Nephron progenitor cell (in vitro differentiated cells): ENCODE measurements at places on chromosomes 6 and 20.

DNA sequence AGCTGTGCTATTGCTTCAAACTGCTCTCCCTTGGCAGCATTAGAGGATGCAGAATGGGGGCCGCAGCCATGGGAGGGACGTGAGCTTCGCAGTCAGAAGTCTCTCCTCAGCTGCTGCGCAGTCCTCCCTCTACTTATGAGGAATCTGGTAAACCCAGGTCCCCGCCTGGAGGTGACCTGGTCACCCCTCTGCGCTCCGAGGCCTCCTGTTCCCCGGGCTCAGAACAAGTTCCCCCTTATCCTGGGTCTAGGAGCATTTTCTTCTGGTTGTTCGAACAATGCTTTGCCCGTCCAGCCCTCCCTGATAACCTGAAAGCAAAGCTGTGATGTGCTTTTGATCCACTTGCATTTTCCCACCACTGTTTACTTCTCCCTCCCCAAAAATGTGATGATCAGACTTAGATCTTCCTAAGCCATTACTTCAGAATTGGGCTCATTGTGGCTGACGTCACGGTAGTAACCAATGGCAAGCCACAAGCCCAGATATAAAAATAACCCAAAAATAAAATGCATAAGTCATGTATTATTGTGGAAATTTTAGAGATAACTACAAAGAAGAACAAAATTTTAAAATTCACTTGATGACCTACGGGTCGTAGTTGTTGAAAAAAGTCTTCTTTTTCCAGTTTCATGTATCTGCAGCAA lies 80.7 kb downstream of the SERAC1 start:
- DNase-seq: no peak

DNA sequence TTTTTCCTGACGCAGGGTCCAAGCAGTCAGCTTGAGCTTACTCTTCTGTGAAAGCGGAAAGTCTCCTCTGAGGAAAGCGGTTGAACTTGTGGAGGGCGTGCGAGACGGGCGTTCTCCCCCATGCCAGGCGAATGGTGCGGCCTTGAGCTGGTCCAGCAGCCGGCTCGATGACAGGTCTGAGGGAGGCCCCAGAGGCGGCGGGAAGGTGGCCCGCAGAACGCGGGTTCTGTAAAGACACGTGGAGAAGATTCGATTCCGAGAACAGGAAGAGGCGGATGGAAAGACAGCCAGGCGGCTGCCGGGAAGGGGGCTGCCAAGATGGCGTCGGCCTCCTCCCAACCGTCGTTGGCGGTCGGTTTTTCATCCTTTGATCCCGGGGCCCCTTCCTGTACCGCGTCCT lies 75.6 kb upstream of the TXNDC5 start:
- no peak for DNase-seq

- no peak for DNase-seq
Observed at GRCh38 chr6:90350689-90351554, 54.3 kb upstream of the BACH2 start.

DNA sequence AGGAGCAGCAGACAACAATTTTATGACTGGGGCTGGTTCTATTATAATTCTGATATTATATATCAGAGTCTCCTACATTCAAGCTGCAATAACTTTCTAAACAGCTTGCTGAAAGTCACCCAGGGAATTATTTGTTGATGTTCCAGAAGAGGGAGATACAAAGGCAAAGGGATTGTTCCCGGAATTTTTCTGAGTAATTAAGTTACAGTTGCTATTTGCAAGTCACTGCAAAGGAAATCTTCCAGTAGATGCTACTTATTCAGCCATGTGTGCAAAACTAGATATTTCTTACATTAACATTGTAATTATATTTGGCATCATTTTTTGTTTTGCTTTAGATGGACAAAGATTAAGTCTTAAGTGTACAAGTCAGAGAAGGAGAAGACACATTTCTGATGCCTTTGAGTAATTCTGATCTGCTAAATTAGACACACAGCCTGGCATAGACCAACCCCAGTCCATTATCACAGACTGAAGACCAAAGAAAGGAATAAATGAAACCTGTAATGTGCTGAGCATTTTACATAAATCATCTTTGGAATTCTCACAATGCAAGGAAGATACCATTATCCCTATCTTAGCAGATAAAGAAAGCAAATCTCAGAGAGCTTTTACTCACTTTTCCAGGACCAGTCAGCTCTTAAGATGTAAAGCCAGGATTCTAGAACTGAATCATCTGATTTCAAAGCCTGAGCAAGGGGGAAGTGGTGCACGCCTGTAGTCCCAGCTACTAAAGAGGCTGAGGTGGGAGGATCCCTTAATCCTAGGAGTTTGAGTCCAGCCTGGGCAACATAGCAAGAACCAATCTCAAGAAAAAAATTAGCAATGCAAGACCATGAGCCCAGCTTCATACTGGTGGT lies 62.6 kb upstream of the AKAP12 start:
- no peak for DNase-seq

- no peak for DNase-seq
Observed at GRCh38 chr6:47275640-47276039, 34.1 kb downstream of the TNFRSF21 start.

- DNase-seq: no peak
Observed at GRCh38 chr20:20228351-20228750, 139.6 kb upstream of the INSM1 start.

GRCh38 chr6:73028124-73028766 lies 197.1 kb downstream of the KHDC1L start:
- DNase-seq: no peak

GRCh38 chr6:116335612-116336215 lies 35.0 kb upstream of the DSE start:
- no peak for DNase-seq

- DNase-seq: no peak
Observed at GRCh38 chr6:39681674-39682121, 43.5 kb downstream of the KIF6 start.

DNA sequence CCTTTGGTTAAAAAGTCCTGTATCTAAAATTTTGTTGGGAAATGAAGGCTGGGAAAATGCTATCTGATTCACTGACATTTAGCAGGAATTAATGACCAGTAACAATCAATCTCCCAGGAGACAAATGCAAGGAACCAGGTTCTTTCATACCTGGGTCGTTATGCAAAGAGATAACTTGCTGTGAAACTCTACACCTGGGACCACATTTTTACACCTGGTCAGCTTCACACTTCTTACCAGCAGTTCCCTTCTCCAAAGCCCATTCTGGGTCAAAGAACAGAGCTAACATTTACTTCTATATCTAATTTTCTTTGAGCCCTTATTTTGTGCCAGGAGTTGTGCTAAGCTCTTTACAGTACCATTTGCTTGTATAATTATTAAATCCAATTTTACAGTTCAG lies 27.4 kb upstream of the STXBP5 start:
- DNase-seq: no peak

- DNase-seq: peak; percentile 8
Observed at GRCh38 chr6:40755046-40755681, 168.0 kb upstream of the LRFN2 start.

DNA sequence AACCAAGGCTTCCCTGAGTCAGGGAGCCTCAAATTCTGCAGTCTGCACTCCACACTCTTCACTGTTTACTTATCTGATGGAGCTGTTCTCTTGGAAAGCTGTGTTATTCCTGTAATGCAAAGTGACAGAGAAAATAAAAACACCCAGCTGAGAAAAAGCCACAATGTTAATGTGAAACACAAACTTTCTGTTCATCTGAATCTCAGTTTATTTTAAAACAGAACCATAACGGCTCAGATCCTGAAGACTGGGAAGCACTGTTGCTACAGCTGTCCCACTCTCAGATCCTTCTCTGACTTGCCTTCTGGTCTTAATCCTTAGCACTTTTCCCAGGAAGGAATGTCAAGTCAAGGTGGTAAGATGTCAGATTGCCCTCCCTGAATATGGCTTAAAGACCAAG lies 736.6 kb downstream of the DHX35 start:
- no peak for DNase-seq

GRCh38 chr6:144769142-144769541 lies 484.0 kb downstream of the UTRN start:
- no peak for DNase-seq

DNA sequence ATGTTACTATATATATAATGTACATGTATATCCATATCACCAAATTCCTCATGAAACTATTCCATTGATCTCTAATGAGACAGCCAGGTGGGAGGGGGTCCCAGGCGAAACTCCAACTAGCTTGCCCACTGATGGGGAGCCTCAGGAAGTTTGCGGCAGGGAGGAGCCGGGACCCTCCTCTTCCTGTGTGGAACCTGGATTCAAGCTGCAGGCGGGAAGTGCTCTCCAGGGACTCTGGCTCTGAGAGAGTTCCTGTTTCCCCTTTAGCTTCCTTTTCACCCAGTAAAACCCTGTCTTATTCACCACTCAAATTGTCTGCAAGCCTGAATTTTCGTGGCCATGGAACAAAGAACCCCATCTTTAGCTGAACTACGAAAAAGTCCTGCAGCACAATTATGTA lies 152.2 kb downstream of the OPN5 start:
- no peak for DNase-seq

DNA sequence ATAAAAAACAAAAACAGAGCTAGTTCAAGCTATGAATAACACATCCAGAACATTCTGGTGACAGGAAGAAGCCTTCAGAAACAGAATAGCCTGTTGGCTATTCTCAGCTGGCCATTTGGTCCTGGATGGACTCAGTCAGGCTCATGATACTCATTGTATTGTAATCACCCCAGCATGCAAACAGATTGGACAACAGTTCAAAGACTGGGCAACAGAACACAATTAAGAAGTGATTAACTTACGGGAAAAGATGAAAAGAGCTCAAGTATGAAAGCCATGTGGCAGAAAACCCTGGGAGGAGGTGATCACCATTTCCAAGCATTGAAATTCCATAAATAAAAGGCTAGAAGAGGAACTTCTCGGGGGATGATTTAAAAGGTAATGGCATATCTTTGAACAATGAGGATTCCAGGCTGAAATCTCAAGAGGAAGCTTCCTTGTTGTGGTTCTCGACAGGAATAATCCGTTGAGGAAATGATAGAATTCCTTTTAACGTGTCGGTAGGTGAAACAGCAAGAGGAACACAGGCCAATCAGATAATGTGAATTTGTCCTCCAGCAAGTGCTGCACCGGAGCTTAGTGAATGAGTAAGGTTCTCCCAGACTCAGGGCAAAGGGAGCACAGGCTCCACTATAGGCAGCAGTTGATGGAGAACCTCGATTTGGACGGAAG lies 172.4 kb downstream of the BCAS1 start:
- no peak for DNase-seq

GRCh38 chr6:2529211-2529719 lies 221.5 kb downstream of the MYLK4 start:
- no peak for DNase-seq
